ENCODE measurements at places on chromosomes 2 and 18.

DNA sequence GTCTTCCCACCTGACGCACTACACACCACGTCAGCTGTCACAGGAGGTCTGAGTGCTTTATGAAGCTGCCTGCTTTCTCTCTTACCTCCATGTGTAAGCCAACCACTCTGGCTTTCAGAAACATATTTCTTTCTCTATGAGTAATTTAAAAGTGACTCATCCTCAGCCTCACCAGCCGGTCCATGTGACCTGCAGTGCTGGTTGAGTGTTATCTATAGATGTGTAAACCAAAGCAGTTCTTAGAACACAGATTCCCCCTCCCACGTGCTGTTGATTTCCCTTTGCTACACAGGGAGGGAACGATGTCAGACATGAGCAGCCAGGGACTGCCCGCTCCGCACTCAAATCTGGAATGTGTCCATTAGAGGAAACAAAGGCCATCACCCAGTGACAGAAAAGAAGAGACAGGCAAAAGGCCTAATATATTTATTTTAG lies 157.8 kb downstream of the BCL2 start:
- DNase-seq = peak; percentile 64

GRCh38 chr18:1011349-1011748 lies 106.7 kb downstream of the ADCYAP1 start:
- no peak for DNase-seq

GRCh38 chr2:15159206-15159605 lies 401.9 kb downstream of the NBAS start:
- no peak for DNase-seq

DNA sequence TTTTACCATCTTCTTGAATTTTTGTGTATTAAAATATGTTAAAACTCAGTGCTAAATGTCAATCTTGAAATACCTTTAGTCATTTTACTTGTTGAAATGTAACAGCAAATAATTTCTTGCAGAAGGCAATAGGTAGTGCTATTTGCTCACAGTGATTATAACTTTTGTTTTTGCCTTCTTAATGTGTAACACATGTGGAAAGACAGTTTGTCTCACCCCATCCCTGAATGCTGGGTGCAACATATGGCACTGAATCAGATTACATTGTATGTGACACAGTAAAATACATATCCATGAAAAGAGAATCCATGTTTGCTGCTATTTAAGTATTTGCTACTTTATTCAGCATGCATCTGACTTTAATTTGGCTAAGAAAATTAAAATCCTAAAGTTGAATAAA lies 35.3 kb downstream of the FRZB start:
- no peak for DNase-seq

GRCh38 chr2:155815851-155816250 lies 516.7 kb downstream of the NR4A2 start:
- DNase-seq = no peak

DNA sequence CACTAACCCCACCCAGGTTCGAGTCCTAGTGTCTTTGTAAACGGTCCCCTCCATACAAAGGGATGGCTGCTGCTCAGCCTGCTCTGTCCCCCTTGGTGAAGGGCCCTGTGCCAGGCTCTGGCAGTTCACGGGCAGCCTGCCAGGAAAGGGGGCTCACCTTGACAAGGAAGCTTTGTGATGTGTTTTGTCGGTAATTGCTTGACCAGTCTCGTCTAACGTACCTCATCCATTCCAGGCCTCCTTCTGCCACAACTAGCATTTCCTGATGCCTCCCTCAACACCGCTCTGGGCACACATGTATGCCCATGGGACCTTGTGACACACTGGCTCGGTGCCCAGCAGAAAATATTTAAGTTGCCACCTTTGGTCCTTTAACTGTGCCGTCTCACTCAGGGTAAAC lies 171.9 kb downstream of the KLHL29 start:
- no peak for DNase-seq

Measured in activated T-helper 1 cell treated with Interleukin-2 at 50 U/mL for 16 hours (primary cell).